ENCODE measurements at places on chromosomes 7 and 10. TPM values are rescaled to one million over a fixed set of nuclear protein-coding genes. Genes with fewer than 3 reads are reported as not detected.
A peak's percentile ranks its signal among the peaks of the same experiment; 100 is the strongest.

Gene LRRN3
- total RNA-seq = 1.7 TPM

DNA sequence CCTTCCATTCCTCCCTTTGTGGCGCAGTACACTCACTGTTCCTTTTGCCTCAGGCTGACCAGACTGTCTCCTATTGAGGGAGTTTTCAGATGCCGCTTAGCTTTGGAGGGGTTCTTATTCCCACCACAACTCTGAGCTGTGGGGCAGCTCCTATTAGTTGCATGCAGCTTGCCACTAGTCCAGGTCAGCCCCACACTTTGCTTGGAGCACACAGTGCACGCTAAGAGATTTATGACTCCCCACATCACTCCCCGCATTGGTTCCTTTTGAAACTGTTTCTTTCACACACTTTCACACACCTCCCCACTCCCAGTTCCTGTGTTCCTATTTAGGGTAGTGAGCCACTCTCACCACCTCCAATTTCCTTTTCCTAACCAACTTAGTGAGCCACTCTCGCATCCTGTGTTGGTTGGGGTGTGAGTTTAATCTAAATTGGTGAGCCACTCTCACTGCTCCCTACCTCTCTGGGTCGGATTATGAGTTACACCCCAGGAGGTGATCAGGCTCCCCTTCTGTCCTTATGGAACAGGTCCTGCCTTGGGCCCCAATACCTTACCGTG lies 10.4 kb upstream of the ZNF485 start:
- peak; percentile 15 for DNase-seq
- no peaks in the 10 kb centered on the region for H3K27me3 ChIP-seq
- H3K4me3 ChIP-seq = peak overlapping the region; percentile 76

GRCh38 chr7:131890176-131890575 lies 333.7 kb upstream of the PODXL start:
- DNase-seq = no peak
- no peaks in the 10 kb centered on the region for H3K36me3 ChIP-seq
- H3K4me3 ChIP-seq = no peak overlapping the region

- no peak overlapping the region for H3K4me3 ChIP-seq
- no peaks in the 10 kb centered on the region for H3K27me3 ChIP-seq
- H3K36me3 ChIP-seq = no peaks in the 10 kb centered on the region
- no peak for DNase-seq
These were observed 173.2 kb downstream of the PHTF2 start for GRCh38 chr7:77971726-77972125.

Gene FAM13C
- not detected for total RNA-seq

DNA sequence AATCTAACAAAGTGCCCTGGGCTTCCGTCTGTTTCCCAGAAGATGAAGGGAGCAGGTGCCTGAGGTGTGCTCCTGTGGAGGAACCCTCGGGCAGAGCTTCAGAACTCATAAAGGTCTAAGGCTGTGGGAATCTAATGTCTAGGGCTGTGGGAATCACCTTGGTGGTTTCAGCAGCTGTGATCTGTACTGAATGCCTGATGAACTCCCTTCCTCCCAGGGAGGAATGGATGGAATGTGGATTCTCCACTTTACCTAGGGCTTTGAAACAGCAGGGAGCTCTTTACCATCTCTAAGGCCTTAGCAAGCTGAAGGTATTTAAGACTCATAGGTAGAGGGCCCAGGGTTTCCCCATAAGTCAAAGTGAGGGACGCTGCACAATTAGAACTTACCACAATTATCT lies 36.0 kb upstream of the SEMA3E start:
- no peaks in the 10 kb centered on the region for H3K27me3 ChIP-seq
- no peak for DNase-seq
- no peaks in the 10 kb centered on the region for H3K36me3 ChIP-seq

DNA sequence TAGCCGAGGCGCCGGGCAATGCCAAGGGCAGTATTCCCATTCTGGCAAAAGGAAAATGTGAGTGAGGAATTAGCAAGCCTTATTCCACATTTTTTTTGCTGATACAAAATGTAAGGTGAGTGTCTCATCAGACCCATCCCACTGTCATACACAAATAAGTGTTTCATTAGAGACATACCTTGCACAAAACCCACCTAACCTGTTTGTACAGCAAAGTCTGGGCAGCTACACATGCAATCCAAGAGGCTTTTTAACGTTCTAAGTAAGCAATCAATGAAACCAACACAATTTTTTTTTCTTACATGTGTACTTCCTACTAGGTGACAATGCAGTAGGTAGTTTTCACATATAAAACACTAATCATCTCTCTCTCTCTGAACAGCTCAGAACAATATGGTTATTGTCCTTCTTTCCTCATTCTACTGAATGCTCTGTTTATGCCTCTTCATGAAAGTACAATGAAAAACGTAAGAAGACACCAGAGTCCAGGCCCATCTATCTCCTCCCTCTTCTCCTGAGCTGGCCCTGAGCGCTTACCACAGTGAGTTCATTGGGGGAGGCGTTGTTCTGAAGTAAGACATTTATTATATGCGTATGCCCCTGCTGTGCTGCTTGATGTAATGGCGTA lies 217.2 kb downstream of the ANK3 start:
- H3K4me3 ChIP-seq = no peak overlapping the region
- no peaks in the 10 kb centered on the region for H3K27me3 ChIP-seq
- no peak for DNase-seq
- H3K36me3 ChIP-seq = no peaks in the 10 kb centered on the region

Measured in CD4-positive, CD25-positive, alpha-beta regulatory T cell (primary cell).